ENCODE measurements at places on chromosomes 13 and 19.

GRCh38 chr19:32339988-32340874 lies 5.2 kb upstream of the ZNF507 start:
- no peak for DNase-seq

GRCh38 chr19:53195265-53195903 lies 2.2 kb upstream of the ZNF665 start:
- peak; percentile 66 for DNase-seq

GRCh38 chr19:4206818-4207484 lies 22.4 kb upstream of the EBI3 start:
- DNase-seq: no peak

GRCh38 chr19:29622166-29623070 lies 16.3 kb downstream of the POP4 start:
- no peak for DNase-seq

GRCh38 chr19:55641426-55642152 lies 787 bp downstream of the ZNF580 start:
- no peak for DNase-seq

- DNase-seq: no peak
These were observed 250.3 kb upstream of the EDNRB start for GRCh38 chr13:78168981-78169380.

- no peak for DNase-seq
These were observed 300.5 kb downstream of the NALCN start for GRCh38 chr13:101115762-101116171.

- DNase-seq: no peak
These were observed 438.7 kb upstream of the ARGLU1 start for GRCh38 chr13:107006661-107007060.

DNA sequence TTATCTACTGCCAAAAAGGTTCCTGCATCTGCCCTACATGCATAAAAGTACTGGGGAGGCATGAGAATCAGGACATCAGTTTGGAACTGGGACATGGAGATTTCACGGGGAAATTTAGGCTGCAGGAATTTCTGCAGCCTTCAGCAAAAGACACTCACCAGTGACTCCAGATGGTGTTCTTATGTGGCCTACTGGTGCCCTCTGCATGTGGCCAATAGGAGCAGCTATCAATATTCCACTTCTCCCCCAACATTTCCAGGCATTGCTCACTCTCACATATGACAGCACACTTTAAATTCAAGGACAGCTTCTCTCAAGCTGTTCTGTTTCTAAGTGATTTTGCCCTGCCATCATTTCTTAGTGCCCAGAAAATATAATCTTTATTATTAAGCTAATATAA lies 570.5 kb upstream of the ARGLU1 start:
- no peak for DNase-seq

DNA sequence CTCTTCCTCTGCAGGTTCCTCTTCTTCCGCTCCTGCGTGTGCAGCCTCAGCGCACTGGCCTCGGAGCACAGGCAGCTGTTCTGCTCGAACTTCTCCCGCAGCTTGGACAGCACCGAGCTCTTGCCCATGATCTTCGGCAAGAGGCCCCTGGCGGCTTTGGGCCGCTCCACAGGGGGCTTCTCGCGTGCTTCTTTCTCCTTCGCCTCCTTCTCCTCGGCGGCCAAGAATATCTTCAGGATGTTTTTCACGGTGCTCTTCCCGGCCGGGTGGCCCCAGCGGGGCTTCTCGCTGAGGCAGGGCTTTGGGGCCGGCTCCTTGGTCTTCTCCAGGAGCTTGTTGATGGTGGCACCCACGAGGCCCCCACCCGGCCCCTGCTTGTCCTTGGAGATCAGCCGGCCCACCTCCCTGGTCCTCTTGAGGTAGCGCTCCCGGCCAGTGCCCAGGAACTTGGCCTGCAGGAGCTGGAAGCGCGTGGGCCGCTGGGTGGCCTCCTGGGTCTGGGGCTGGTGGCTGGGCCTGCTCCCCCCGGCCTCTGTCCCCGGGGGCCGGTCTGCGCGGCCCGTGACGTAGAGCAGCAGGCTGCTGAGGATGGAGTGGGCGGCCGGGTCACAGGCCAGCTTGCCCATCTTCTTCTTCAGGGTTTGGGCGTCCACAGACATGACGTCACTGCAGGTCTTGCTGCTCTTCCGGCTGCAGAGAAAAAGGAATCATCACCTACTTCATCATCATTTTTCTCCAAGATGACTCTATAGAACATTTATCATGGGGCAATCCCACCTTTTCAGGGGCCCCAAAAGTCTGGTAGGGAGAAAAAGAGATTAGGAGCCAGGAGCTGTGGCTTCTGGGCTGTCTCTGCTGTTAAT lies 43.8 kb upstream of the GRTP1 start:
- peak; percentile 34 for DNase-seq

DNA sequence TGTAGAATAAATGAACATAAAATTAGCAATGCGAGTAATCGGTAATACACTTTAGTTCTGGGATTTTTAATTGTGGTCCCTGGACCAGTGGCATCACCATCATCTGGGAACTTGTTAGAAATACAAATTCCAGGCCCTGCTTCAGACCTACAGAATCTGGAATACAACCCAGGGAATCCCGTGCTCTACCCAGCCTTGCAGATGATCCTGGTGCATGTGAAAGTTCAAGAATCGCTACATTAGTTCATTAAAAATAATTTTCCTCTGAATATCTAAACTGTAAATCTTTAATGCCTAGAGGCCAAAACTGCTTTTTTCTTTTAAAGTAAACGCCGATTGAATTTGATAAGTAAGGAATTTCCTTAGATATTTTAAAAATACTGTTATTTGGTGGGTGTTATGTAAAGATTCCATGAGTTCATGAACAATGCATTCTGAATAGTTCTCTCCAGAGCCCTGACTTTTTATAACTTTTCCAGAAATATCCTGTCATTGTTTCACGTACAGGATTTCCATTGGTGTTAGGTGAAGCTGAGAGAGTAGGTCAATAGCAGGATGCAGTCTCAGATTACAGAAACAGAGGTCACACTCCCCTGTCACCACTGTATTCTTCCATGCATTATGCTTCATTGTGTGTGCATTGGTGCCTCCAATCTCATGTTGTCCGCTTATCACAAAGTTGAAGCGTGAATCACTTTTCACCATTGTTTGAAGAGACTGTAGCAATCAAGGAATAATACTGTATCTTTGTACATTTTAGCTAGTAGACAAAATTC lies 596.5 kb upstream of the KLF12 start:
- DNase-seq: no peak

DNA sequence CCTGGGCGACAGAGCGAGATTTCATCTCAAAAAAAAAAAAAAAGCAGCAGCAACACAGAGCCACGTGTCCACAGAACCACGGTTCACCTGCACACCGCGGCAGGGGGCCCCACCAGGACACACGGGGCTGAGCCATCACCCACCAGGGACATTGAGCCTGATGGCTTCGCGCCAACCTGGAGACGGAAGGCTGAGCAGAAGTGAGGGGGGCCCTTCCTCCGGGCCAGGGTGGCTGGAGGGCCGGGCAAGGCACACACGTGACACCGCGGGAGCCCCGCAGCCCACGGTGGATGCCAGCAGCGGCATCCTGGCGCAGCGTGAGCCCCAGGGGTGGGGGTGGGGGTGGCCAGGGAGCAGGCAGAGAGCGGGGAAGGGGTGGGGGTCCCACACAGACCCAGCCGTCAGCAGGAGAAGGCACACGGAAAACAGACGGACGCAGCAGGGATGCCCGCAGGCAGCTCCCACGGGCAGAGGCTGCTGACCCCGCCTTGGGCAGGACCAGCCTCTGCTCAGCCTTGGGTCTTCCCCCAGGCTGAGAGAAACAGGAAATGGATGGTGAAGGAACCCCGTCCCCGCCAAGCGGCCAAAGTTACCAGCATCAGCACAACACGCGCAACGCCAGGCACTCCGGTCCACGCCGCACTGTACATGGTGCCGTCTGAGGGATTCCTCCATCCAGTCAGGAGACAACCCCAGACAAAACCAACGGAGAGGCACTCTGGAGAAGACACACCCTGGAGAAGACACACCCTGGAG lies 33.6 kb downstream of the SBNO2 start:
- DNase-seq: no peak

DNA sequence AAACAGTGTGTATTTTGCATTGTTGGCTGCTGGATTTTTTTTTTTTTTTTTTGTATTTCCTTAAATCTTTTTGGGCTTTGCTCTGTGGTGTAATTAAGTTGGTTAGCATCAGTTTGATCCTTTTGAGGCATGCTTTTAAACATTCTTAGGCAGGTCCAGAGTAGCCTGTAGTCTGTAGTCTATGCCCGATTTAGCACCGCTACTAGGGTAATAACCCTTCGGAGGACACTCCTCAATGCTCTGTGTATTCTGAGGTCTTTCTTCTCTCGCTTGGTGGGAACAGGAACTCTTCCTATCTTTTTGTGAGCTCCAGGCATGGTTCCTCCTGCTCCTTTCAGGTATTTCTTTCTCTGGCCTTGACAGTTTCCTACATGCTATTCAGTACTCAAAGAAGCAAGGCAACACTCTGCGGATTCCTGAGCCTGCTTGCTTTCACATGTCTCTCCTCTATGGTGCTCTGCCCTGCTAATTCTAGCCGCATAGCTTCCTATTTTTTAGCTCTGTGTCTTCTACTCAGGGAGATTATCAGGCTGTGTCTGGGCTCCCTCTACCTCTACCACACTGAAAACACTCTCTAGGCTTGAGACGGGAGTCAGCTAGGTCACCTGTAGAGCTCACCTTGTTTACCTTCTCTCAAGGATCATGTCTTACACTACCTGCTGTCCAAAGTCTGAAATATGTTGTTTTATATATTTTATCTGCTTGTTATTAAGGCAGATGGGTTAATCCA lies 195.1 kb downstream of the NDFIP2 start:
- DNase-seq: no peak

- DNase-seq: no peak
These were observed 116.2 kb downstream of the TBC1D4 start for GRCh38 chr13:75365724-75366173.

- no peak for DNase-seq
These were observed 6.3 kb upstream of the RDH13 start for GRCh38 chr19:55068950-55069864.

DNA sequence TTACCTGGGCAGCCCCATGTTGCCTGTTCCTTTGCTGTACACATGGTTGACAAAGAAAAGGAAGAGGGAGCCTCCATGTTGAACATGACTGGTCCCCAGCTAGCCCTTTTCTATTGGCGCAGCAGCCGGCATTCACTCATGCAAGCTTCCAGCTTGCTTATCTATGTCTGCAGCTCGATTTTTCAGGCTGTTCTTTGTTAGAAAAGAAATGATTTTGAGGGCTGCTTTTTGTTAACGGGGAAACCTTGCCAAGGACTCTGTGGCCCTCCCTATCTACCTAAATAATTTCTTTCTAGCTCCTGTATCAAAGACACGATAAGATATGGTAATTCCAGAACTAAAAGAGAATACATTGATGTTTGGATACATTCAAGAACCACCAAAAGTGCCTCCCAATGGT lies 20.4 kb upstream of the ADGRE2 start:
- no peak for DNase-seq

DNA sequence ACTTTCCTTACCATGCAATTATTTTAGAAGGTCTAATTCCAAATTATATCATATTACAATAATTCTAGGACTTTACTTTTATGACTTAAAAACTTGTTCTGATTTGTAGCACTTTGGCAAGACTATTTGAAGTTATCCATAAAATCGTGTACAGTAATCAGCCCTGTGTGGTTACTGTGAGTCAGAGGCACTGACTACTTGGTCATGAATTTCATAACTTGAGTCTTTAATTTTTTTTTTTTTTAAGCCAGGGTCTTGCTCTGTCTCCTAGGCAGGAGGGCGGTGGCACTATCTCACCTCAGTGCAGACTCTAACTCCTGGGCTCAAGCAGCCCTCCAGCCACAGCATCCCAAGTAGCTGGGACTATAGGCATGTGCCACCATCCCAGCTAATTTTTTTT lies 1319.2 kb upstream of the SLC10A2 start:
- no peak for DNase-seq

GRCh38 chr13:64697226-64697625 lies 2532.9 kb downstream of the PCDH9 start:
- DNase-seq: no peak

DNA sequence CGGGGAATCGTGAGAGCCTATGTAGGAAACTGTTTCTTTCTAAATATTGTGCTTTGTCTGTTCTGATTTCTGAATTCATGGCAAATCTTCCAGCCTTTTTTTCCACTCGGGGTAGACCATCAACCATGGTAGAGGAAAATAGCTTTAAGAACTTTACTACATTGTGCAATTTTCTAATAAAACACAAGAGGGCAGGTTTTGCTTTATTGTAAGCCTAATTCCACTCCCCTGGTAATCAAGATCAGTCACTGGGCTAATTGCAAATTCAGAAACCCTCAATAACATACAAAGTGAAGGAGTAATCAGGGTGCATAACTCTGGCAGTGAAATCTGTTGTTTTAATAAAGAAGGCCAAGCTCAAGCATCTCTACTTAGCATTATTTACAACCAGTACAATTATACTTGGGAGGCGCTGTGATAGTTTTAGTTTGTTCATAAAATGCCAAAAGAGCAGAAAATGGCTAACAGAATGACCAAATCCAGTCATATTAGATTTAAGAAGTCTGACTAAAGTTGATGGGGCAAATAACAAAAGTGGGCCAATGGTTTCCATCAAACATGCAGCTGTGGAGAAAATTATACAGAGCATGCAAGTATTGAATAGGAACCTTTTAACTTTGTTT lies 43.8 kb downstream of the DCT start:
- DNase-seq: peak; percentile 9
